ENCODE measurements at places on chromosomes 4 and X. TPM values are rescaled to one million over a fixed set of nuclear protein-coding genes. Genes with fewer than 3 reads are reported as not detected.

The RGN gene
- 2.4 TPM for polyA plus RNA-seq

DNA sequence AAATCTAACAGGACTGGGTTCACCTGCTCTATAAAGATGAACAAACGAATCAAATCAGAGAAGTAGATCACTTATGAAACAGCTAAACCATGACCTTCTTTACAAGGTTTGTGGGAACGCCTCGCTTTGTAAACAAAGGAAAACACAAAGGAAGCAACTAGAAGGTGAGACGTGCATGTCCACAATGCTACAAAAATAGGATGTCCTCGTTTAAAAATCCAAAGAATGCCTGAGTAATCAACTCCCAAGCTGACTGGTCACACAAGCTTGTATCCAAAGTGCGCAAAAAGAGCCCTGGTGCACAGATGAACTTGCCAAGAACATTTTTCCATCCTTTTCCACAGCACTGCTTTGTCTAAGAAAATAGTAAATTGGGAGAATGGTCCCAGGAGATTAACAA, 6.3 kb upstream of the SH3KBP1 start:
- no peak for DNase-seq

DNA sequence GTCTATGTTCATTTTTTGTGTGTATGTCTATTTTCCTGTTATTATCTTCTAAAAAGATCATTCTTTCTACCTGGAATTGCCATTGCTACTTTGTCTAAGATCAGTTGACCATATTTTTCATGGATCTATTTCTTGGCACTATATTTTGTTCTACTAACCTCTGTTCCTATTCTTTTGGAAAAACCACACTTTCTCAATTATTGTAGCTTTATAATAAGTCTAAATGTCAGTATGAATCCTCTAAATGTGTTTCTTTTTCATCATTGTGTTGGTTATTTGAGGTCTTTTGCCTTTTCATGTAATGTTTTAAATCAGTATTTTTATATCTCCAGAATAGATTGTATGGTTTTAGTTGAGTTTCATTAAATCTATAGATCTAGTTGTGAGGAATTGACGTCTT, 798.3 kb downstream of the FAT4 start:
- no peak for DNase-seq

DNA sequence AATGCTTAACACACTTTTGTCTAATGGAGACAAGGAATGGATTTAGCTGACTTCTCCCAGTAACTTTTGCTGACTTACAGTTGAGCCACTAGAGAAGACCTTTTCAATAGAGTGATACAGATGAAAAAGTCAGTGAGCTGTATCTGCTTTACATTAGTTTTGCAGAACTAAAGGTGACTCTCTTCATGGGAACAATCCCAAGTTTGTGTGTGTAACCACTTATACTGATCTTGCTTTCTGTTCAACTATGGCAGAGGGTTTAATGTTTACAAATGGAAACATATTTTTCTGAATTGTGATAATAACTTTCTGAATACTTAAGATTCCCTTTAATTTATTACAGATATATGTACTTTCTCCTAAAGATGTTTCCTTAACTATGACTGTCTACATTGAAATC, 182.6 kb upstream of the PUDP start:
- no peak for DNase-seq

GRCh38 chrX:63426519-63426918, 75.4 kb upstream of the SPIN4 start:
- DNase-seq: no peak

- DNase-seq: no peak
Measured at GRCh38 chr4:48195374-48195773, 61.3 kb upstream of the TXK start.

DNA sequence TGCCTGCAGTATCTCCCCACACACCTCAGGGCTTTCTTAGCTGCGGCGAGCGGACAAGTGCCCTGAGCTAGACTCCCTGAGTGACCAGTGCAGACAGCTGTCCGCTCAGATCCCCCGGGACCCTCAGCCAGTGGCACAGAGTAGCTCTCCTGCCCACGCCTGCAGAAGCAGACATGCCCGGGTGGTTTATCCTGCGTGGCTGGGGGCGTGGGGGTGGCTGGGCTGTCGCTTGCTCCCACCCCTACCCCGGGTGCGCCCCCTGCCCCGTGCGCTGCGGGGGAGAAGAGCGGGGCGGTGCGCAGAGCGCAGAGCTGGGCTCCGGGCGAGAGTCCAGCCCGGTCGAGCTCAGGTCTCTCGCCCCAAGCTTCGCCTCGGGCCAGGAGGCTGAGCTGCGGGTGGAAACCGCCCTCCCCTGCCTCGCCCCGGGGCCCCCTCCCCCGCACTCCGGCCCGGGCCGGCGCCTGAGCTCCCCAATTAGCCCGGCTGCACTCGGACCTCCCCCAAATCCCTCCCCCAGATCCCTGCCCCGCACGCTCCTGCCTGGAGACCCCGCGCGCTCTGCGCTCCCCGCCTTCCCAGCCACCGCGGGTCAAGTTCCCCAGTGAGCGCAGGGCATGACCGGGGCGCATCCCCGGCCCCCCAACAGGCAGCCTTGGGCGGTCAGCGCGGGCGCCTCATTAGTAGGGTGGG, 11.7 kb upstream of the SHOX start:
- no peak for DNase-seq

DNA sequence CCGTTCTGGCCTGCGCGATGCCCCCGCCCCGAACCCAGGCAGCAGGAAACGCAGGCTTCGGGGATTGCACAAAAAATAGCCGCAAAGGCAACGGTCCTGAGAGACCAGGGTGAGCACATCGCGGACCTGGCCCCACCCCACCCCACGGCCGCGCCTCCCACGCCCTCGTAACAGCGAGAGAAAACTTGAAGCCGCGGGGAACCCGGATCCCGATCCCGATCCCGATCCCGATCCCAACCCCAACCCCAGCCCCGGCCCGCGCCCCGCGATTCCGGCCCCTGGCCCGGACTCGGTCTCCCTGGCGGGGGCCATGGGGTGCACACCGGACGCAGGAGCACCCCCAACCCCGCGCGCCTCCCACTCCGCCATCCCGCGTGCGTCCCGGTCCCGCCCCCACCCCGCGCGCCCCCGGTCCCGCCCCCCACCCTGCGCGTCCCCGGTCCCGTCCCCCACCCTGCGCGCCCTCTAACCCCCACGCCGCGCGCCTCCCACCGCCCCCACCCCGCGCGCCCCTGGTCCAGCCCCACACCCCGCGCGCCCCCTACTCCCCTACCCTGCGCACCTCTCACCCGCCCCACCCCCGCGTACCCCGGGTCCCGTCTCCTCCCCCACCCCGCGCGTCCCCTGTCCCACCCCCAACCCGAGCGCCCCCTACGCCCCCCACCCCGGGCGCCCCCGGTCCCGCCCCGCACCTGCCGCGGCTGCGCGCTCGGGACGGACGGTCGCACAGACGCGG, 29.0 kb downstream of the NOP14 start:
- no peak for DNase-seq

- no peak for DNase-seq
Measured at GRCh38 chr4:1786544-1787362, 6.3 kb upstream of the FGFR3 start.

DNA sequence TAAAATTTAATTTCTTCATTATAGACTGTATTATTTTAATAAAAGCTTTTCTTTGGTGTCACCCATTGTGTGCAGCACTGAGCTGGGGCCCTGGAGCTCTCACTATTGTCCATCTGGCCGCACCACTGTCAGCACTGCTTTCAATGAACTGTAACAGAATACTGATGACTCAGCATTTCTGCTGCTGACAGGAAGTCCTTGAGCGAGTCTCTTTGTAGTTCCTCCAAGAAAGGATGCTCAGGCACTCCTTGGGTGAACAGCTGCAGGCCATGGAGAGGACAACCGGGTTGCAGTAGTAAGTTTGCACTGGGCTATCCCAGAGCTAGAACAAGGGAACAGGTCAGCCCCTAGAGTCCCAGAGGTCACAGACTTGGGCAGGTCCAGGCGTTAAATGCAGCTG, 81.6 kb downstream of the SORBS2 start:
- peak; percentile 26 for DNase-seq

GRCh38 chr4:101357751-101358150, 10.4 kb upstream of the PPP3CA start:
- no peak for DNase-seq

DNA sequence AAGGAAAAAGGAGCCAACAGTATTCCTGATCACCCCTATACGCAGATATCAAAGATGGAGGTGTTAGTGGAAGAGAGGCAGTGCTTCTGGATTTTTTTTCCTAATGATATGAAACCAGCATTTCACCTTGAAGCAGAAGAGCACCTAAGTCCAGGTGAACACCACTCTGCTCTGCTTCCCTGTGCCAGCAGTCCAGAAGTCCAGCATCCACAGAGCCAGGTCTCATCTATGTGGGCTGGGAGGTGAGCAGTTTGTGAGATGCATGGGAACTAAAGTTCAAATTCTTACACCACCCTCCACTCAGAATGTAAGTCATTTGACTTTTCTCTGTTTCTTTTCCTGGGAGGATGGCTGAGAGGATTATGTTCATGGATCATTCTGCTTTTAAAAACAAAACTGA, 202.6 kb downstream of the RELL1 start:
- no peak for DNase-seq
